ENCODE measurements at places on chromosomes 1 and 21.

GRCh38 chr1:160007577-160008200 is 24.1 kb downstream of the PIGM start:
- H3K4me3 ChIP-seq, result no peak overlapping the region
- no peaks in the 10 kb centered on the region for H3K4me1 ChIP-seq
- H3K27me3 ChIP-seq, result peaks cover 37% of the 10 kb centered on the region
- H3K27ac ChIP-seq, result no peak overlapping the region
- no peaks in the 10 kb centered on the region for H3K36me3 ChIP-seq
- DNase-seq, result peak; percentile 49

GRCh38 chr1:175449306-175449705 is 256.7 kb upstream of the KIAA0040 start:
- H3K27ac ChIP-seq, result no peak overlapping the region
- no peaks in the 10 kb centered on the region for H3K36me3 ChIP-seq
- H3K27me3 ChIP-seq, result no peaks in the 10 kb centered on the region
- DNase-seq, result no peak

- no peaks in the 10 kb centered on the region for H3K4me1 ChIP-seq
- no peak overlapping the region for H3K27ac ChIP-seq
- H3K36me3 ChIP-seq, result no peaks in the 10 kb centered on the region
- H3K4me3 ChIP-seq, result no peak overlapping the region
Measured at GRCh38 chr21:41895643-41896493, 16.7 kb upstream of the PRDM15 start.

DNA sequence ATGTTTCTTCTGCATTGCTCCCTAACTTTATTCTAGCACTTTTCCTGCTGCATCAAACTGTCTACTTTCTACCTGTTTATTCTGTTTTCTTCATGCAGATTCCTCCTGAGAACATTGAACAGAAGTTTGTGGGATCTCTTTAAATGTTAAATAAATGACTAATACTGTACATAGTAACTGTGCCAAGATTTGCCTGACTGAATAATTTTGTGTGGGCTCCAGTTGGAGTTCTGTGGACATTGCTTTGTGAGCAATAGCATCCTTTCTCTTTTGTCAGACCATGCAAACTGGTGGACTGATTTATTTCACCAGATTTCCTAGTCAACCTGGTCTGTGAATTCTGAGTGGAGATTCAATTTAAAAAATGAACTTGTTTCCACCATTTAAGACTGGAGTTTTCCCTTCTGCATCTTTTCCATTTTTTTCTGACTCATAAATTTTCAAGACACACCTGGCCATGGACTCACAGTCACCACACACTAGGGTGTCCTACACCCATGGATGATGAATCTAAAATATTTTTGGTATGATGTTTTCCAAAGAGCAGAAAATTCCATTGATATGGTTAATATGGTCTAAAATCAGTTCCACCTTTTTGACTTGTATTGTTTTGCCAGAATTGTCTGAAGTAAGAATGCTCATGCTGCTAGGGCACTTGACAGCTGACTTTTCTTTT is 140.7 kb upstream of the SPAG17 start:
- H3K27ac ChIP-seq, result no peak overlapping the region
- H3K27me3 ChIP-seq, result no peaks in the 10 kb centered on the region
- H3K4me3 ChIP-seq, result no peak overlapping the region
- no peak for DNase-seq
- H3K4me1 ChIP-seq, result no peaks in the 10 kb centered on the region
- no peaks in the 10 kb centered on the region for H3K36me3 ChIP-seq

DNA sequence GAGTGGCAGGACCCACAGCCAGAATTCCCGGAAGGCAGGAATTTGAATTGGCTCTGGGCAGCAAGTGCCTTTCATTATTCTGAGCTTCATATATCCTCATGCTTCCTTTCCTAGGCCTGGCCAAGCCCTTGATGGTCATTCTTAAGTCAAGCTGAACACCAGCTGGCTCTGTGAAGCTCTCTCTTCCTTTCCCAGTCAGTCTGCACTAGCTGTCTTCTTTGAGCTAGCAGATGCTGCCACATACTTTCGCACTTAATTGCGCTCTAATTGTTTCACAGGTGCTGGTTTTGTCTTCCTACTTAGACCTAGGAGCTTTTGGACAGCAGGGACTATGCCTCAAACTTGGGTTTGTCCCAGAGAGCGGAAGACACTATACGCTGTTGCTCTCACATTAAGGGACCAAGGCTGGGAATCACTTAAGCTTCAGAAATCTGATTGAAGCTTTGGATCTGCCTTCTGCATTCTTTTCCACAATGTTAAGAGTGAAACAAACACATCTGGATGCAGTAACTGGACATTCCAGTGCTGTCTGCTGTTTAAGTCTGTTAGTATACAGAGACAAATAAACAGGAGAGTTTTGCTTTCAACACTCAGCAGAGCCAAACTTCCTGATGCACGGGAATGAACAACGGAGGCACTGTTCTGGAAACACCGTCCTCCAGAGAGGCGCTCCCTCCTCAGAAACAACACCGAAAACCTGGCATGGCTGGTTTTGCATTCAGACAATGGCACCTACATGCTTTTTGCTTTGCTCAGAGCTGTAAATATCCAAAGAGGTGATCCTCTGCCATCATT is 2.2 kb downstream of the TLR5 start:
- DNase-seq, result no peak
- no peak overlapping the region for H3K4me3 ChIP-seq
- H3K27me3 ChIP-seq, result no peaks in the 10 kb centered on the region
- peaks cover 26% of the 10 kb centered on the region for H3K4me1 ChIP-seq
- H3K36me3 ChIP-seq, result no peaks in the 10 kb centered on the region
- no peak overlapping the region for H3K27ac ChIP-seq

- DNase-seq, result no peak
- no peaks in the 10 kb centered on the region for H3K36me3 ChIP-seq
- no peaks in the 10 kb centered on the region for H3K27me3 ChIP-seq
- H3K27ac ChIP-seq, result no peak overlapping the region
Measured at GRCh38 chr21:44993321-44994046, 53.7 kb downstream of the SLX9 start.

DNA sequence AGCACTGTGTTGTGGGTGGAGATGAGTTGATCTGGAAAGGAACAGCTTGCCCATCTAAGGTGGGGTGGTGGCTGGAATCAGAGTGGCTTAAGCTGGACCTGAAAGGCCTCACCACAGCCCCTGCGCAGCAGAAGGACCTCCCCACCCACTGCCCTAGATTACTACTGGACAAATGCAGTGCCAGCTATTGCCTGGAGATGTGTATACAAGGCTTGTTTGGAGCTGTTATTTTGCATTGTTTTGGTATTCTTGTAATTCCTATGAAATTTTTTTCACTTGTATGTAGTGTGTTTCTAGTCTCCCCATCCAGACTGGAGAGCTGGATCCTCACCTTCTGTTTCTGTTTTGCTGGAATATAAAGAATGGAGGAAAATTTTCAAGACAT is 1.3 kb upstream of the SLC30A1 start:
- no peak overlapping the region for H3K4me3 ChIP-seq
- H3K4me1 ChIP-seq, result peaks cover 12% of the 10 kb centered on the region
- no peaks in the 10 kb centered on the region for H3K36me3 ChIP-seq
- H3K27ac ChIP-seq, result no peak overlapping the region
- H3K27me3 ChIP-seq, result no peaks in the 10 kb centered on the region
- DNase-seq, result no peak

- DNase-seq, result peak; percentile 47
- no peaks in the 10 kb centered on the region for H3K36me3 ChIP-seq
- no peaks in the 10 kb centered on the region for H3K4me1 ChIP-seq
- H3K27ac ChIP-seq, result no peak overlapping the region
Measured at GRCh38 chr1:54791880-54792522, 9.1 kb downstream of the TTC22 start.

DNA sequence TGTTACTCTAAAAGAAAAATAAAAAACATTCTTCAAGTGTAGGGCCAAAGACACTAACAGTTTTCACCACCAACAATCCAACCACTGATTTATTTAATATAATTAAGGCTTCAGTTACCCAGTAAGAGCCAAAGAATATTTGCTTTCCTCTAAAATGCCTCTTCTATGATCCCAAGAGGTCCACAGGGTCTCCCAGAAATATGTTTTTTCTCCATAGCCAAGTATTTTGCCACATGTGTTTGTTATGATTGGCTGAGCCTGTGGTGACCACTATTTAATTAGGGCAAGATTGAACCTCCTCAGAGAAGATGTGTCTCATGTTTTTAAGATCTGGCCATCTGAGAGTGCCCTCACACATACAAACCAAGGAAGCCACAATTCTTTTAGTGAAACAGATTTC is 135.9 kb downstream of the TPR start:
- DNase-seq, result no peak
- no peaks in the 10 kb centered on the region for H3K36me3 ChIP-seq
- no peak overlapping the region for H3K4me3 ChIP-seq
- no peak overlapping the region for H3K27ac ChIP-seq

GRCh38 chr1:38997901-38998190 is 6.8 kb downstream of the AKIRIN1 start:
- peaks cover 46% of the 10 kb centered on the region for H3K36me3 ChIP-seq
- no peak for DNase-seq
- H3K27me3 ChIP-seq, result no peaks in the 10 kb centered on the region
- H3K27ac ChIP-seq, result no peak overlapping the region
- H3K4me1 ChIP-seq, result peaks cover 11% of the 10 kb centered on the region

- H3K27ac ChIP-seq, result peak overlapping the region; percentile 73
- H3K36me3 ChIP-seq, result no peaks in the 10 kb centered on the region
- DNase-seq, result peak; percentile 49
- peaks cover 21% of the 10 kb centered on the region for H3K4me1 ChIP-seq
- H3K4me3 ChIP-seq, result no peak overlapping the region
- no peaks in the 10 kb centered on the region for H3K27me3 ChIP-seq
Measured at GRCh38 chr1:88698140-88698539, 14.1 kb downstream of the PKN2 start.

DNA sequence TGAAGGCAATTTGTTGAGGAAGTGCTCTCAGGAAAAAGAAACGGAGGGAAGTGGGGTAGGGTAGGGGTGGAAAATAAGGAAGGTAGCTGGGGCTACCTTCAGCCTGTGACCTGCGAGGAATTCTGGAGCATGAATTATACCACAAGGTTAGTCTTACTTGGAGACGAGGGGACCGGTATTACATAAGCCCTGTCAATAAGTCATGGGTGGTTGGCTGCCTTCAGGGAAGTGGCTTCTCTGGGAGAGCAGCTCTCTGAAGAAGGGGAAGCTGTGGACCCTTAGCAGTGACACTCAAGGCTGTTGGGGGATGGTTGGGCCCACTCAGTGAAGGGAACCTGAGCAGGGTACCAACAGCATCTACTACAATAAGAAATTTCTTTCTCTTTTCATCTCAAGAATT is 111.3 kb downstream of the TNFSF18 start:
- DNase-seq, result no peak
- H3K4me3 ChIP-seq, result no peak overlapping the region
- H3K4me1 ChIP-seq, result no peaks in the 10 kb centered on the region
- no peaks in the 10 kb centered on the region for H3K36me3 ChIP-seq

DNA sequence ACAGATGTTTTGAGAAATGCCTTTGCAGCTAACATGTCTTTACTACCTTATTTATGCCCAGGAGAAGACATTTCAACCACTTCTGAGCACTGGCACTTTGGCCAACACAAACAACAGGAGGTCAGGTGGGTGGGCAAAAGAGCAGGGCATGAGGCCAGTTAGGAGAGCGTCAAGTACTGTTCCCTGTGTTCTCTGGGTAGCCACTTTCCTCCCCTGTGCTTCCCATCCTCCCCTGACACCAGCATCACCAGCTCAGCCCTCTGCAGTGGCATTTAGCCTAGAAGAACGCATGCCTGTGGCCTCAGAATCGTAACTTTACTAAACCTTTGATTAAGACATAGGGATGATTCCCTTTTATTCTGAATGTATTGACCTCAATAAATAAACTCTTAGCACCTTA is 18.3 kb downstream of the BTG2 start:
- H3K4me3 ChIP-seq, result no peak overlapping the region
- peaks cover 19% of the 10 kb centered on the region for H3K4me1 ChIP-seq
- H3K36me3 ChIP-seq, result no peaks in the 10 kb centered on the region
- DNase-seq, result no peak
- no peaks in the 10 kb centered on the region for H3K27me3 ChIP-seq
- no peak overlapping the region for H3K27ac ChIP-seq

DNA sequence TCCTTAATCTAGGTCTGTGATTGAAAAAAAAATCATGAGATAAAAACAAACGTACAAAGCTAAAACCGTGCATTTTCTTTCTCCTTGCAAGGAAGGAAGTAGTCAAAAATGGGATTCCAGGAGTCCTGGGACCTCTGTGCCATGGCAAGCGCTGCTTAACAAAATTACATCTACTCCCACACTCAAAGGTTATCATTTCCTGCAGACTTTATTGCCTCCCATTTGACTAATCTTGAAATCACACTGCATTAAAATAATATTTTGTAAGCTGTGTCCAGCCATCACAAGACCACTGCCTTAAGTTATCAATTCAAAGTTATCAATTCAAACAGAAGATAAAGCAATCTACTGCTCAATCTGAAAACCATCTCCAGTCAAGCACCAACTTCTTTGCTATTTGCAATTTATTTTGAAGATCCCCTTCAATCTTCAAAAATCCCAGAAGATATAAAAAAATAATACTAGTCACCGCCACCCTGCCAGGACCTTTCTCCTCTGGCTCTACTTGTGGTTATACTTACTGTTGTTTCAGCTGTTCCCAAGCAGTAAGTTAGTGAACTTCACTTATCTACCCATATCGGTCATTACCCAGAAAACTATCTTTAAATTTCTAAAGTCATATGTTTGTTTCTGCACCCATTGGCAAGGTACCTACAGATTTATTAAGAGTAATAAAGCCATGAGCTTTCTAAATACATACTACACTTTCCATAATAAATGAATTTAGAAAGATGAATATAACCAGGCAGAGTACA is 38.1 kb upstream of the RAP1GAP start:
- no peak overlapping the region for H3K4me3 ChIP-seq
- no peaks in the 10 kb centered on the region for H3K27me3 ChIP-seq
- H3K36me3 ChIP-seq, result peaks cover 19% of the 10 kb centered on the region
- DNase-seq, result no peak
- no peaks in the 10 kb centered on the region for H3K4me1 ChIP-seq

- H3K27ac ChIP-seq, result no peak overlapping the region
- H3K27me3 ChIP-seq, result no peaks in the 10 kb centered on the region
- H3K4me1 ChIP-seq, result peaks cover 3% of the 10 kb centered on the region
- no peak overlapping the region for H3K4me3 ChIP-seq
- no peak for DNase-seq
Measured at GRCh38 chr21:25425156-25425555, 182.1 kb downstream of the MRPL39 start.

GRCh38 chr1:117555806-117556205 is 50.0 kb upstream of the TENT5C start:
- H3K27ac ChIP-seq, result no peak overlapping the region
- H3K4me1 ChIP-seq, result no peaks in the 10 kb centered on the region
- H3K27me3 ChIP-seq, result no peaks in the 10 kb centered on the region

GRCh38 chr21:42047821-42048613 is 23.1 kb upstream of the UMODL1 start:
- H3K4me3 ChIP-seq, result no peak overlapping the region
- H3K4me1 ChIP-seq, result no peaks in the 10 kb centered on the region
- no peak overlapping the region for H3K27ac ChIP-seq
- no peak for DNase-seq

- no peaks in the 10 kb centered on the region for H3K27me3 ChIP-seq
- peak overlapping the region; percentile 35 for H3K27ac ChIP-seq
- H3K4me1 ChIP-seq, result peaks cover 10% of the 10 kb centered on the region
- H3K36me3 ChIP-seq, result no peaks in the 10 kb centered on the region
- no peak for DNase-seq
Measured at GRCh38 chr1:43267291-43267805, 2.4 kb upstream of the TMEM125 start.

GRCh38 chr1:174230399-174230798 is 71.1 kb downstream of the RABGAP1L start:
- H3K4me1 ChIP-seq, result no peaks in the 10 kb centered on the region
- no peak overlapping the region for H3K27ac ChIP-seq
- peaks cover 4% of the 10 kb centered on the region for H3K36me3 ChIP-seq
- H3K4me3 ChIP-seq, result no peak overlapping the region
- H3K27me3 ChIP-seq, result no peaks in the 10 kb centered on the region
